Fibroblast of villous mesenchyme (primary cell): ENCODE measurements at places on chromosomes 4 and X.

DNA sequence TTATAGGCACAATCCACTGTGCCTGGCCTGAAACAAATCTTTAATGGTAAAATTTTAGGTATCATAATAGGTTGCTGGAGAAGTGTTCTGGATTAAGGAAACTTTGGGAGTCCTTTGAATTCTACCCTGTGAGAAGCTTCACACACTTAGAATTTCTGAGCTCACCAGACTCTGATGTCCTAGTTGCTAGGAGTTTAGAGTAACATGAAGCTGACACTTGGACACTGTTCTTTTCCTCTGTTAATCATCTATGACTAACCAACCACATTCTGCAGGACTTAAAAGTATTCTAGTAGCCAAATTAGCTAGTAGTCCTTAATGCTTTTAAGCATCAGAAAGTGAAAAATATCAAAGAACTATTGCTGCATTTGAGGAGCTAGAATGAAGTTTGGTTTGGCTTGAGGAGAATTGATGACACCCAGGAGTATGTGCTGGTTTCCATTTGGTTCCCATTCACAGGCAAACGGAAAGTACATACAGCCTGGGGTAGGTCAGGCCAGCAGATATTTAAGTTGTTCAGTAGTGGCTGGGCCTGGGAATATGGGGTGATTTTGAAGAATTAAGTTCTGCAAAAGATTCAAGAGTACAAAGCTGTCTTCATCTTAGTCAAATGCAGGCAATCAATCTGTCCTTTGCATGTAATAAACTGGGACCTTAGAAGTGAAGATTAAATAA, 38.8 kb upstream of the IGFBP7 start:
- peak; percentile 49 for DNase-seq

- peak; percentile 55 for DNase-seq
Observed at GRCh38 chr4:110632506-110633357, 9.9 kb upstream of the PITX2 start.

DNA sequence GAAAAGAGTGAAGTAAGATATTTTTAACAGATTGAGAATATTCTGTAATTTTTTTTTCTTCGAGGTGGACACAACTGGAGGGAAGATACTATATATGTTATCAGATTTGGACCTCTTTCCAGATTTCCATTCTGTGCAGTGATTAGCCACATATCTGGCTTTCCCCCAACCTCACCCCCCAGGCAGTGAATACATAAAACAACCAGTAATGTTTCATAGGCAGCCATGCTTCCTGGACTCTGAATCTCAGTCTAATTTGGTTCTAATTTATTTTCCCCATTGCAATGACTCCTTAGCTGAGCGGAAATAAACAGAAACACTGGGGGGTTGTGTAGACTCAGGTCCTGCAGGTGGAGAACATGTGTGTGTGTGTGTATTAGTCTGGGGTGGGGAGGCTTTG, 226.5 kb downstream of the FBXW7 start:
- DNase-seq: no peak

GRCh38 chr4:53122280-53123116, 243.4 kb downstream of the SCFD2 start:
- DNase-seq: no peak

GRCh38 chr4:25050370-25051078, 19.8 kb upstream of the LGI2 start:
- no peak for DNase-seq

DNA sequence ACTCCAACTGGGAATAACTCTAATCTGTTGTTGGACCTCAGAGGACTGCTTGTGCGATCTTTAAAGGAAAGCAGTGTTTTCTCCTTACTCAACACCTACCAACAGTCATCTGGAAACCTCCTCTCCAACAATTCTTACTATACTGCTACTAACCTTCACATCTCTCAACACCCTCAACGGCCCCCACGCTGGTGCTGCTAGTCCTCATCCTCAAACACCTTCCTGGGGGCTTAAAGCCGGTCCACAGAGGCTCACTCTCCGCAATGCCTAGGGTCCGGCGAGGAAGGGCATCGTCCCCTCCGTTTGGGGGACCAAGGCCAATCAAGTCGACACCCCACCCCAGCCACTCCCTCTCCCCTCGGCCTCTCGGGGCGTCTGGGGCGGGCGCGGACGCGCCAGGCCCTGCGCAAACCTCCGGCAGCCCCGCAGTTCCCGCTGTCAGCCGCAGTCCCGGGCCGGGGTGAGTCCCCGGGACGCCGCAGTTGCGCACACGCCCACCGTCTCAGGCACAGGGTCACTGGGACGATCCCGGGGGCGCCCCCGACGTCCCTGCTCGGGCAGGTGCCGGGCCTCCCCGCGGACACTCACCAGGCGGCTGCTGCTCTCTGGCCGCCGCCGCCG, 418 bp downstream of the TAB3 start:
- no peak for DNase-seq

GRCh38 chr4:57639561-57640382, 529.6 kb upstream of the IGFBP7 start:
- no peak for DNase-seq

DNA sequence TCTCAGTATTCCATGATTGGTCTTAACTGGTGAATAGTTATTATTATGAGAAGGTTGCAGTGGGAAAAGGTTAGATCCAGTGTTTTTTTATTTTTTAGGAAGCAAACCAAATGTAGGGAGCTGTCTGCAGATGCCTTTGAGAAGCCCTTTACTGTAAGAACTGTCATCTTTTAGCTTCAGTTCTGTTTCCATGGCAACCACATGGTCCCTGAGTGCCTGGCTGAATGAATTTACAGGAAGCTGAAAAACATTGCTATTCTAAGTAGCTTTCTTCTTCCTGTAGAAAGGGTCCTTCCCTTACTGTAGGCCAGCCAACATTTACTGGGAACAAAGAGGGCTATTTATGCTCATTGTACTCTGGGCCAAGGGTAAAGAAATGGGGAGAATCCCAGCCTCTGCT, 103.3 kb downstream of the DCLK2 start:
- peak; percentile 23 for DNase-seq

DNA sequence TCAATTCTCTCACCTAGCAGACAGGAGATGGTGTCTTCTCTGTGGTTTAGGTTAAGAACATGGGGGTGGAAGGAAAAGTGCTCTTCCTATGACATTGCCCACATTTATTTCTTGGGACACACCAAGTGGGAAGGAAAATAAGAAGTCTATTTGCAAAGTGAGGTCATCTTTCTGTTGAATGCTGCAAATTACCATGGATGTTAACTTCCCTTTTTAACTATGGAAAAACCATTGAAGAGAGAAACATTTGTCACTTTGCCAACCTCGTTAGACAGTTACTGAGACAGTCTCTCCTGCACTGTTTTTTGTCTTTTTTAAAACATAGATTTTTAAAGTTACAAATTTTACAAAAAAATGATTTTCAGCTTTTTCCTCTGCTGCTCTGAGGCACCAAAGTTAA, 72.8 kb upstream of the BEND4 start:
- DNase-seq: no peak

DNA sequence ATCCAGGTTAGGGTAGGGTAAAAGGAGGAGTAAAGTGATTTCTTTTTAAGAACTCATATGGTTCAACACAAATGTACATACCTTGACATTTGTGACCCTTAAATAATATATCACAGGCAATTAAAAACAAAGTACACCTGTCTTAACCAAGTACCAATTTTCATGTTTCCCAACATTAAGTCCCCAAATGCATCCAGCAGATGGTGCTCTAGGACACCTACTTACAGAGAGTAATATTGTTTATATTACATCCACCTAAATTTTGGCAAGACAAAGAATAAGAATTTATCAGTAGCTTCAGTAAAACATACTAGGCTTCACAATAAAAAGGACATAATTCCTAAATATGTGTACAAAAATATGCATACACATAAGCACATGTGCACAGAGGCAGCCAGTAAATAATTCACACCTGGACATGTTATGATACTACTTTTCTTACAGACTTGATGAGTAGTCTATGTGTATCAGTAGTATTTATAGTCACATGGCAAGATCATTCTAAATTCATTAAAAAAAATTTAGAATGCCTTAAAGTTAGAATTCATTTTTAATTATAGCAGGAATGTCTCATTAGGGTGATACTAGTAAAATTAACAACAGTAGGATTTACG, 219.7 kb downstream of the DCLK2 start:
- DNase-seq: peak; percentile 78

DNA sequence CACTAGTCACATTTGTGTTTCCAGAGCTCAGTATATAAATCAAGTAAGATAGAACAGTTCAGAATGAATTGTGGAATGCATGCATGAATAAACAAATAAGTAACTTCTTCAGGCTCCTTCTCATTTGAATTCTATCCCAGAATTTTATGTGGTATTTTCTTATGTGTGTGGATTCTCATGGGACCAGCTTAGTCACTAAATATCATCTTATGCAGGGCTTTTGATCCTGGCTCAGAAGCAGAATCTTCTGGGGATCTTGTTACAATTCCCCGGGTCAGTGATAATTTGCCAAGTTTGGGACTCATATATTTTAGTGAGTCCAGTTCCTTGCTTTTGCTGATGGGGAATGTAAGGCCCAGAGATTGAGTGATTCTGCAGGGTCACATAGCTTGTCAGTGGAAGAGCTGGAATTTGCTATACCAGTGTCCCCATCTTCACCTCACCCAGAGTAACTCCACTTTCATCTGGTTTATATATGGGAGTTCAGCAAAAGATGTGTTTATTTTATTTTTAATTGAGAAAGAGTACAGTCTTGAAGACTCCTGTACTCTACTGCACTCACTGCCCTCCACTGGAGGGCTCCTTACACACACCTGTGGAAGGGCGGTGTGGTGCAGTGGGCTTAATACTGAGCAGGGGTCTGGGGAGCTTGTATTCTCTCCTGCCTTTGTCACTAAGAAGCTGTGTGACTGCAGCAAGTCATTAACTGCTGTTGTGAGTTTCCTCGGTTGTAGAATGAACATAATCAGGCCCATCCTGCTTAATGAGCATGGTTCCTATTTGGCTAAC, 198.2 kb upstream of the CXorf66 start:
- DNase-seq: peak; percentile 0

GRCh38 chr4:112378858-112379257, 81.7 kb downstream of the ALPK1 start:
- DNase-seq: no peak

DNA sequence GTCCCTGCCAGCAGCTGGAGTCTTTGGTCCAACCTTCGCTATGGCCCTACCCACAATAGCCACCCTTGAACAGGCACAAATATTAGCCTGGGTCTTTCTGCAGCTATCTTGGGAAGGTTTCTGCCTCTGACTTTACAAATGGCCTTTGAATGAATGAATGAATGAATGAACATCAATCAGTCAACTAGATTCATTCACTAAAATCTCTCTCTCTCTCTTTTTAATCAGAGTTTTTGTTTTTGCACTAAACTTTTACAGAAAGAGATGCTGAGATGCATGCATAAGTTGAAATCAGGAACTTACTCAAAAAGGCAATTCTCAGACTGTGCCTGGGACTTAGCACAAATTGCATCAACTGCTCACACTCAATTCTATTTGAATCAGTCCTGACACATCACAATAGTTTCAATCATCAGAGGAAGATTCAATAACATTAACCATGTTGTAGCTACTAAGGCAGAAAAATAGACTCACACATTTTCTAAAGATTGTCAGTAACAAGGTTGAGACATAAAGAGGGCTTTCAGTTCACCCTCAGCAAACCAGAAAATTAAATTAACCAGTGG, 55.0 kb downstream of the ANXA3 start:
- no peak for DNase-seq

DNA sequence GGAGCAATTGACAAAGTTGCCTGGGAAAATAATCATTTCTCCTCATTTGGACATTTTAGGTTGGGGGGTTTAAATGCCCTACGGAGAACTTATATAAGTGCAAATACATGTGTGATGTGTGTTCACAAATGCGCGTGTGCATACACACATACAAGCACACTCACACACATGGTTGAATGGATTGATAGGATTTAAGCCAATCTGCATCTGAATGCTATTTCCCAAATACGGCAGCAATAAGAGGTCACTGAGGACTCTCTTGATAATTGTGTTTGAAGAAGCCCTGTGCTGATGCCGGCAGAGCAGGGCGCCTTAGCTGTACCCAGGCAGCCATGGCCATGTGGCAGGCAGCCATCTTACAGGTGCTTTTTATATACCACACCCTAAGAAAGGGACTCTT, 165.3 kb upstream of the LEF1 start:
- no peak for DNase-seq

DNA sequence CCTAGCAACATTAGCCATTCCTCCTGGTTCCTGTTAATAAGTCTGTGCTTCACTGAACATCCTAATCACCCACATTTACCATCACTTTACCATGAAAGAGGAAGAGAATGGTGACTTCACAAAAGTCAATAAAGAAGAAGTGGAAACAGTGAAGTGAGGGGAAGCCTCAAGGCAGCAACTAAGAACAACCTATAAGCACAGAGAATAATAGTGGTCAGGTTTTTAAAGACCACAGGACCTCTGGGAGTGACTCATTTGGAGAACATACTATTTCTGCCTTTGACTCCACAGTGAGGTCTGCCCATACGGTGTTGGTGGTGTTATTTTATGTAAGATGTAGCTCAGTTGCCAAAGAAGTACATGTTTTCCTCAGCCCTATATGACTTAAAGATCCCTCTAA, 86.0 kb upstream of the TET2 start:
- DNase-seq: no peak

DNA sequence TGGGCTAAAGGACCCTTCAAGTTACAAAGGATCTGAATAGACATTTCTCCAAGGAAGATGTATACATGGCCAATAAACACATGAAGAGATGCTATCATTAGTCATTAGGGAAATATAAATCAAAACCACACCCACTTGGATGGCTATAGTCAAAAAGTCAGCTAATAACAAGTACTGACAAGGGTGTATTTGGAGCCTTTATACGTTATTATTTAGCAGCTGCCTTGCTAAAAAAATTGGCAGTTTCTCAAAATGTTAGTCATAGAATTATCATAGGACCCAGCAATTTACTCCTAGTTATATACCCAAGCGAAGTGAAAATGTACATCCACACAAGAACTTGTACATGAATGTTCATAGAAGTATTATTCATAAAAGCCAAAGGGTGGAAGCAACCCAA, 112.7 kb upstream of the DUSP21 start:
- no peak for DNase-seq

DNA sequence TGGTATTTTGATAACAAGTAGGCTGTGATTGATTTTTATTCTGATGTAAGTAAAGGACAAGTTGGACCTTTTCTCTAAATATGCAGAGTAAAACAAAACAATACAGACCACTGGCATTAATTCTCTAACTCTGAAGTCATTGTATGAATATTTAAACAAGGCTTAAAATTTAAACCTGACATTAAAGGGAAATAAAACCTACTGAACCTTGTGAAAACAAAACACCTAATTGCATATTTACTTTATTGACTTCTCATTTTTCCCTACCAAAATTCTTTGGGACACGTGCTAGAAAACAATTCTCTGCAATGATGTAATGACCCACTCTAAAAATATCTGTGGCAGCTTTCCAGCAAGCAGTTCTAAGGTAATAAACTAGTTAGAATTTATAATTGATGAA, 369.7 kb upstream of the TRAM1L1 start:
- DNase-seq: no peak

GRCh38 chrX:78673246-78673645, 14.1 kb upstream of the RTL3 start:
- DNase-seq: no peak
